ENCODE measurements at places on chromosomes 5 and 9.
A peak's percentile ranks its signal among the peaks of the same experiment; 100 is the strongest.

DNA sequence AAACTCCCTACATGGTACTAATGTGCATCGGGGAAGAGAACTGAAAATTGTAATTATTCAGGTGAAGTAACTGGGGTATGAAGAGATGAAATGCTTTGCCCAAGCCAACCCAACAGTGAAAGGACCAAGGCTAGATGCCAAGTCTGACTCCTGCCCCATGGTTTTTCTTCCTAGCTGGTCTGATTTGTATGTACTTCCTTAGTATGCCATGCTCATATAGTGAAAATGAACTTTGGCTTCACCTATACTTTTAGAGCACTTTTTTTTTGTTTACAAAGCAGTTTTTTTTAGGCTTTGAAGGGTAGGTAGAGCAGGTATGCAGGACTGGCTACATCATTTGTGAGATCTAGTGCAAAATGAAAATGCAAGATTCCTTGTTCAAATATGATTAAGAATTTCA, 359.4 kb upstream of the RIOK2 start:
- no peak for DNase-seq

DNA sequence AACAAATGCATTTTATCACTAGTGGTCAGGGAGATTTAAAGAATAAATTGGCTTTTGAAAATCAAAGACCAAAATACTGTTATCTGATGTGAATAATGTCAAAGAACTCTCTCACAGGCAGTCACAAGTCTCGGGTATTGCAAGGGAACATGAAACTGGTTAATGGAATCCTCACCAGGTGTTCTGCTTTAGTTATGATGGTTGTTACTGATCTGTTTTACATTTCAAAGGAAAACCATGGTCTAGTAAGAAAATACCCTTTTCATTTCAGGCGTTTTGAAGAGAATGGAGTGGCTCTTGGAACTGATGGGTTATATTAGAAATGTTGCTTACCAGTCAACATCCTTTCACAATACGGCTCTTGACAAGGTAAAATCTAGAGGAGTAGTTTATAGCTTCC, 43.4 kb downstream of the HACD4 start:
- DNase-seq = no peak

GRCh38 chr5:43553381-43553780, 3.5 kb downstream of the PAIP1 start:
- peak; percentile 5 for DNase-seq

DNA sequence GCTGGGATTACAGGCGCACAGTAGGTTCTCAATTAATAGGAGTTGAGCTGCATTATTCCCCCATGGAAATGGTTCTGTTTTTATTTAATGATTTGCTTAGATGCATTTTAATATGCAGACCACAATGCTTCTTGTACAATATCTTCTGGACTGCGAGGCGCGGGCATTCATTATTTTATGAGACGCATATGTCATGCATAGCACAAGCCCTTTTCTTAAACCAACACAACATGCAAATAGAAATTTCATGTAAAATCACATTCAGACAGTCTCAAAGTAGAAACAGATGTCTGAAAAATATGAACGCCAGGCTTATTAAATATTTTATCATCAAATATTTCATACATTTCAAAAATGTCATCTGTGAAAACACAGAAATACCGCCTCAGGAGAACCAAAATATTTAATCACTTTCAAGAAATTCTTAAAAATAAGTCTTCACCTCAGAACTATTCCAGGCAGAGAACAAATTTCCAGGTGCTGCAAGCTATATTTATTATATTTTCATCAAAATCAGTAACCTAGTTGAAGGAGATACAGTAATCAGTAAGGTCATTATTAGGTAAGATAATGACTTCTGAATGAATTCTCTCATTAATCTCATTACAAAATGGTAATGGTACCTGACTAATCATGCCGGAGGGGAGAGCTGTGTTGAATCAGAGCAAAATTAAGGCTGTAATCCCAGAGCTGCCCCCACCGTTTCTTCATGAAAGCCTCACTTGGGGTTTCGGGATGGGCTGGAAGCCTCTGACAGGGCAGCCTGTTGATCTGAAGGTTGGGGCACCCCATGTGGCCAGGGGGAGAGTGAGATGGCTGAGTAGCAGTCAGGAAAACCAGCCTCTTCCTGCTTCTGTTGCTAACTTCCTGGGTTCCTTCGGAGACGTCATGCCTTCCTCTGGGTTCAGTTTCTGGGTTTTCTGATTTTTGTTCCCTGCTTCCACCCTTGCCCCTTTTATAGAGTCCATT, 133.9 kb upstream of the ZNF618 start:
- no peak for DNase-seq

- peak; percentile 54 for DNase-seq
Observed at GRCh38 chr5:56816546-56817081, 1.3 kb downstream of the MAP3K1 start.
